ENCODE measurements at places on chromosomes 1 and 21.

DNA sequence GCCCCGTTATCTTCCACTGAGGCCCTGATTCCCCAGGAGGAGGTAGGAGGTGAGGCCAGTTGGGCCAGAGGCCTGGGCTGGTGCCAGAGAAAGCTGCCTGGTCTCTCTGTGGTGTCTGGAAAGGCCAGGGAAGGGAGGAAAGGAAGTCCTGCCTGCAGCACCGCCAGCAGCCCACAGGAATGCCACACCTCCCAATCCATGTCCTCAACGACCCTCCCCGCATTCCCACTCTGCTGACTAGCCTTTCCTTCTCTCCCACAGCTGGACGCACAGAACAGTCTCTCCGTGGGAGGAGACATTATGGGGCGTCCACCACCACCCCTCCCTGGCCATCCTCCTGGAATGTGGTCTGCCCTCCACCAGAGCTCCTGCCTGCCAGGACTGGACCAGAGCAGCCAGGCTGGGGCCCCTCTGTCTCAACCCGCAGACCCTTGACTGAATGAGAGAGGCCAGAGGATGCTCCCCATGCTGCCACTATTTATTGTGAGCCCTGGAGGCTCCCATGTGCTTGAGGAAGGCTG lies 18.0 kb downstream of the CSF1 start:
- peak; percentile 34 for DNase-seq

DNA sequence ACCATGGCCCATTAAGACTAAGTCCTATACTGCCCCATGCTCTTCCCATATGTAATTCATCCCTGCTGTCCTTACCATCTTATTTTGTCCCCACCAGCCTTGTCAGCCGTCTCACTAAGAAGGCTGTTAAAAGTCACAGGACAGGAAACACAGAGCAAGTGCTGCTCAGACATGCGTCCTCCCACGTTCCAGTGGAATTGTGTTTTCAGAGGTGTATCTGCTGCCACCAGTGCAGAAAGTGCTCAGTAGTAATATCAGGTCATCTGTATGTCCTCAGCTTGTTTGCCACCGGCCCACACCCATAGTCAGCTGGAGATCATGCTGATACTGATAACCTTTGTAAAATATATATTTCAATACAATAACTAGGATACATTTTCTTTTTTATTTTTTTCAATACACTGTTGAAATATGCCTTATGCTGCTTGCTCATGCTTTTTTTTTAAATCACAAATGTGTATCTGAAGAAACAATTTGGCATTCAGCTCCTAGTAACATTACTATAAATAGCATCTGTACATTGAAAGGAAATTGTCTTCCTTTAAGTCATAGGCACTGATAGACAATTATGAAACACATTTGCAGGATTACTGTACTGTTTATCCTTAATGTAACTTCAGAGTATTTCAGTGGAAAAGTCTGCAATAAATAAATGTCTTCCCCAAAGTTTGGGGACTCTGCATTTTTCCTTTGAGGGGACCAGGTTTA lies 156.9 kb downstream of the EDEM3 start:
- peak; percentile 35 for DNase-seq

- no peak for DNase-seq
These were observed 476 bp downstream of the BATF3 start for GRCh38 chr1:212699104-212699624.

DNA sequence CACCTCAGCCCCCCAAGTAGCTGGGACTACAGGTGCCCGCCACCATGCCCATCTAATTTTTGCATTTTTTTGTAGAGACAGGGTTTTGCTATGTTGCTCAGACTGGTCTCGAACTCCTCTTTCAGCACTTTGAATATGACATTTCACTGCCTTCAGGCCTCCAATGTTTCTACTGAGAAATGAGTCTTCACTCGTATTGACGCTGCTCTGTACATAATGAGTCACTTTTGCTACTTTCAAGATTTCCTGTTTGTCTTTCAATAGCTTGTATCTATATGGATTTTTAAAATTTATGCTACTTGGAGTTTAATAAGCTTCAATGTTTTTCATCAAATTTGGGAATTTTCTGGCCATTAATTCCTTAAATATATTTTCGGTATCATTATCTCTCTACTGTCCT lies 64.7 kb downstream of the GORAB start:
- no peak for DNase-seq

DNA sequence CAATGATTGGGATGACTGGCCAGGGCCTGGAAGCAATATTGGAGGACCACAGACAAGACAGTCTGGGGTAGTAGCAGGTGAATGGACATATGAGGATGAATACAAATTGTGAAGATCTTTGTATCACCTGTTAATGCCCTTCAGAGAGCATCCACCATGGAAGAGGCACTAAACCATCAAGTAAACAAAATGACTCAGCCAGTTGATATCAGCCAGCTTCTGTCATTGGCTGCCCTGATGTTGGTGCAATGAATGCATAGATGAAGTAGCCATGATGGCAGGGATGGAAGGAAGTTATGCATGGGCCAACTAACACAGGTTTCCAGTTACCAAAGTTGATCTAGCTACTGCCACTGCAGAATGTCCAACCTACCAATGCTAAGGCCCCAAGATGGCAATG lies 16.1 kb upstream of the ERI3 start:
- no peak for DNase-seq

DNA sequence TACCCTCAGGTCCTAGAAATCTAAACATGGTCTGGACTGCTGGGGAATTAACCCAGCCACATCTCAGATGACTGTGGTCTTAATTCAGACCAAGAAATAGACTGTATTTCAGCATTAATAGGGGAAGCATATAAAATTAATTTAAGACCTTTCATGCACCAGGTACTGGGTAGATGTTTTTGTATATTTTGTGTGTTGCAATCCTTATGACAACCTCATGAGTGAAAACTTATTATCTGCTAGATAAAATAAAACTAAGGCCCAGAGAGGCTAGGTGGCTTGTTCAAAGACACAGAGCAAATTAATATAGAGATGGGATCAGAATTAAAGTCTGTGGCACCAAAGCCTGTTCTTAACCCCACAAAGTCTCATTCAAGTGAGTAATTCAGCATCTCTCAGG lies 40.1 kb downstream of the OPTC start:
- no peak for DNase-seq

- no peak for DNase-seq
These were observed 1.2 kb downstream of the LRP8 start for GRCh38 chr1:53326598-53327181.

DNA sequence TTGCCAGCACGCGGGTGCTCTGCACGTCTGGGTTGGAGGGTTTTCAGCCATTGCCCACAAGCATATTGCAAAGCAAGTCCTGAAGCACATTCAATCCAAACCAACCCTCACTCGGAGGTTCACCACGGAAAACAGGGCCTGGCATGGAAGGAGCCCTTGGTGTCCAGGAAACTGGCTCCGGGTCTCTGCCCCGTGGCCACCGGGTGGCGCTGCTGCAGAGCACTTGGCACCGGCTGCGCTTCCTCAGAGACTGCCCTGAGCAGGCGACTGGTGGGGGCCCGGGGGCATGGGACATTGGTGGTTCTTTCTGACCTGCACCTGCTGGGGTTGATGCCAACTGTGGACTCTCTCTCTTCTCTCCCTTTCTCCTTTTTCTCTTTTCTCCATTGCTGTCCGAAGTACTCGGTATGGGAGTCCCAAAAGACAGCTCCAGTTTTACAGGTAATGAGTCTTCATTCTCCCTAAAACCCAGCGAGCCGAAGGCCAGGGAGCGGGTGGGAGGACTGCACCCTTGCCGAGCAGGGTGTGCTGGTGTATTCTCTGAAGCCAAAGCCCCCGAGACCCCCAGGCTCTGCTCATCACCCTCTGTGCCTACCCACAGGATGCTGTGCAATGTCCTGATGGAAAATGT lies 4.1 kb upstream of the KCNAB2 start:
- DNase-seq, result no peak

GRCh38 chr21:44946254-44947041 lies 6.6 kb downstream of the SLX9 start:
- DNase-seq, result no peak

DNA sequence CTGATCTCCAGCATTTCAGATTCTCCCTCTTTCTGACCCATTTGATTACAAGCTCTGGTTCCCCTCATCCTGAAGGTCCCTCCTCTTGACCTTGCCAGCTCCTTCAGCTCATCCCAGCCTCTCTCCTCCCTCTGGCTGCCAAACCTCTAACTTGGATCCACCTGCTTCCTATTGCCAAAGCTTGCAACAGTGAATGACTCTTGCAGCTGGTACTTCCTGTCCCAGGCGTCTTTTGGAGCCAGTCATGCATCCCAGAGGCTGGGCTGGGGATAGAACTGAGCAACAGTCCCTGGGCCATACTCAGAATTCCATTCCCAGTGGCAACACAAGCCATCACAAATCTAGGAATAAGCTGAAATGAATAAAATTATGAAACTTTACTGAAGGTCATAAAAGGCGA lies 27.7 kb upstream of the SPOCD1 start:
- DNase-seq, result peak; percentile 28

GRCh38 chr1:6638226-6638625 lies 13.6 kb downstream of the THAP3 start:
- no peak for DNase-seq

GRCh38 chr1:30524840-30525617 lies 198.4 kb downstream of the MATN1 start:
- no peak for DNase-seq

- DNase-seq, result no peak
These were observed 19.0 kb downstream of the DAB1 start for GRCh38 chr1:57404884-57405283.

DNA sequence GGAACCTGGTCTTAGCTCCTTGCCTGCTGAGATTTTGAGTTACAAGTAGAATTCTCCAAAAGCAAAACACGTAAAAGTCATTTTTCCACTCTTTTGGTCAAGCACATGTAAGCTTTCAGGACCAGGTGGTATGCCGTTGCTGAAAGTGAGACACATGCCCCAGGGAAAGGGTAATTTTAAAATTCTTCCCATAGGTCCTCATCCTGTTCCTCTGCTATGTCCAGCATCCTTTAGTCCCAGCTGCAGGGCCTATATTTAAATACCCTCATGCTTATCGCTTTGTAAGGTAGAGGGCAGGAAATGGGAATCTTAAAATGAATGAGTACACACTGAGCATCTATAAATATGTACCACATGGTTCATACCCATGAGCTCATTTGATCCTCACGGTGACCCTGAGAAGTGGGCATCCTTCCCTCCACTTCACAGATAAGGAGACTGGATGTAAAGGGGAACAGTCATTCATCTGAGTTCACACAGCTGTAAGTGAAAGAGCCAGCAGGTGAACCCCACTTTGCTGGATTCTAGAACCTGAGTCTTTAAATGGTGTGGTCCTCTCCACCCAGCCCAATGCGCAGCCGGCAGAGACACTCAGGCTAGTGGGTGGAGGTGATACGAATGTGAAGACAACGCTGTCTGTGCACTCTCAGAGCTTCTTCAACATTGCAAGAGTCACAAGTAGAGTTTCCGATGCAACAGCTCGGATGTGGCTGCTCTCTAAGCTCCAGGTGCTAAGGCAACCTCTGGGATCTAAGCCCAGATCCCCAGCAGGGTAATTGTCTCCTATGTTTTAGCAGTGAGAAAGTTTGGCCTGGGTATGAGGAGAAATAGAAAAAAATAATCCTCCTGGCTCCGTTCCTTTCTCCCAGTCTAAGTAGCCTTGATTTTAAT lies 163.5 kb downstream of the PLXNA2 start:
- DNase-seq, result no peak

DNA sequence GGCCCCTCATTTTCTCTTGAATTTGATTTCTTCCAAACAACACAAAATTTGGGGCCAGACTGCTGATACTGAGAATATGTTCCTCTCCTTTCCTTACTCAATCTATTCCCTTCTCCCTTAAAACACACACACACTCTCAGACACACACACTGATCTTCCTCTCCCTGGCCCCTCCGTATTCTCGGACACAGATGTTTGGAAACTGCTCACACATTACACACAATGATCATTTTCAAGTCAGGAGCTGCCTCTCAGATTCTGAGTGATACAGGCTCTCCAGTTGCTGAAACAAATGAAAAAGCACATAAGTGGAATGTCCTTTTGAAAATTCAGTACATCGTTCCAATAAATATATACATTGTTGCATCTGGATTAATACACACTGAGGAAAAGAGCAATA lies 161.3 kb downstream of the CLEC20A start:
- no peak for DNase-seq

DNA sequence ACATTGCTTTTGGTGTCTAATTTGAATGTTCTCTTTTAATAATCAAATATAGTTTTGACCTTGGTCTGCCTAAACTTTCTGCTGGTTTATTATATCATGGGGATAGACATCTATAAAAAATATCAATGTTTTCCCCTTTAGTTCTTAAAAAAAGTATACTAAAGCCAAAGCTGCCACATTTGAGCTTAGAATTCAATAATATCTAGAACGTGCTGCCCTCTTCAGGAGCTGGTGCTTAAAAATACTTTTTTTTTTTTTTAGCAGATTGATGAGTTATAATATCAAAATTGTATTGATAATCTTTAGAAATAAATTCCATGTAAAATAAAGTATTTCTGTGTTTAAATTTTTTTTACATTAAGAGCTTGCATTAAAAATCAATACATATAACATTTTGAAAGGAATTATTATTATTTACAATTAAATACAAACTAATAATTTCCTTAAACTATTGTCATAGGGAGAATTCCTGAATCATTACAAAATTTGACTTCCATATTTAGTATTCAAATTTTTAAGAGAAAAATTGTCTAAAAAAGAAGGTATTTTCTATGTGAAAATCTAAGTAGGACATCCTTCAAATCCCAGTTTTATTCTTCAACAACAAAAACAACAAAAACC lies 40.1 kb upstream of the ADGRL2 start:
- DNase-seq, result peak; percentile 11

DNA sequence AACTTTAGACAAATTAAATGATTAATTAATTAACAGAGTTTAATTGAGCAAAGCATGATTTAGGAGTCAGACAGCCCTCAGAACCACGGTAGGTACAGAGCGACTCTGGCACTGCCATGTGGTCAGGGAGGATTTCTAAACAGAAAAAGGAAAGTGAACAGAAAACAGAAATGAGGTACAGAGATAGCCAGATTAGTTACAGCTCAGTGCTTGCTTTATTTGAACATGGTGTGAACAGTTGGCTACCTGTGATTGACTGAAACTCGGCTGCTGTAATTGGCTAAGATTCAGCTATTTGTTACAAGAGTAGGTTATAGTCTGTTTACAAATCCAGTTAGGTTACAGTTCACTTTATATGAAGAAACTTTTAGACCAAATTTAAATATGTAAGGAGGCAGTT lies 163.0 kb upstream of the TNR start:
- DNase-seq, result no peak

- no peak for DNase-seq
These were observed 631 bp upstream of the KRTAP10-9 start for GRCh38 chr21:44626262-44626661.

- no peak for DNase-seq
These were observed 115.0 kb downstream of the TSEN15 start for GRCh38 chr1:184166485-184166884.

Measured in fibroblast of skin of left quadriceps (primary cell).